ENCODE measurements at places on chromosomes 11 and 22.

DNA sequence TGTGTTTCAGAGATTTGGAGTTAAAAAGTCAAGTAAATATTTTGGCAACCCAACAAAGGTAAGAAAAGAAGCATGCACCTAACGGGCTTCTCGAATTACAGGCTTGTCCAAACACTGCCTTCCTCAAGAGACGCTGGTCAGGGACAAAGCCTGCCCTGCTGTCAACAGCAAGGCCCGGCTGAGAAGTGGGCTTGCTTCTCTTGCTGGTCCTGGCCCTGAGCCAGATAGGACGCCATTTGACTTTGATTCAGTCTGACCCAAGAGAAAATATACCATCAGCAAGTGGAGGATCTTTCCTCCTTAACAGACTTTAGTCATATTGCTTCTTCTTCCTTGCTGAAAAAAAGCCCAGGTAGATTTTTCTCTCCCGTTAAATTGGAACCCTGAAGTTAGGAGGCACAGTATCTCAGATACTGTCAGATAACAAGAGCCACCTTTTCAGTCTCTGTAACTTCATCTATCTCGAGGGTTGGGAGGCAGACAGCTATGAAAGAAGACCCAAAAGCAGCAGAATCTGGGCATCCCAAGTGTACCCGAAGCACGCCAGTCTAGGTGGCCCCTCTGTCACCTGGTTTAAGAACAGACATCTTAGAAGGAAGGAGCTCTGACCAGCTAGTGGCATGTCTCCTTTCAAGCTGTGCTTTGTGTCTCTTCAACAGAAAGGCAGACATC, 57.5 kb downstream of the C22orf31 start:
- no peak for DNase-seq

DNA sequence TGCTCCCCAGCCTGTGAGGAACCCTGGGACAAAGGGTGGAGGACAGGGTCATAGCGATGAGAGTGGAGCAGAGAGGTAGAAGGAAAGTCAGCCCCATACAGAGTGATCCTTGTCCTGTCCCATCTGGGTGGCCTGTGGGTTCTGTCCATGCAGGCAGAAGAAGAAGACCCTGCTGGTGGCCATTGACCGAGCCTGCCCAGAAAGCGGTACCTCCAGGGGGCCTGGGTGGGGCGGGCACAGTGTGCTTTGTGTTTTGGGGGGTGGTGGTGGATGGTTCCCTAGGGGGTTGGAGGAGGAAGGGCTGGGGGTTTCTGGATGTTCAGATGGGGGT, 7.9 kb downstream of the SIDT2 start:
- no peak for DNase-seq

GRCh38 chr11:33324302-33324985, 67.3 kb downstream of the HIPK3 start:
- DNase-seq, result no peak

DNA sequence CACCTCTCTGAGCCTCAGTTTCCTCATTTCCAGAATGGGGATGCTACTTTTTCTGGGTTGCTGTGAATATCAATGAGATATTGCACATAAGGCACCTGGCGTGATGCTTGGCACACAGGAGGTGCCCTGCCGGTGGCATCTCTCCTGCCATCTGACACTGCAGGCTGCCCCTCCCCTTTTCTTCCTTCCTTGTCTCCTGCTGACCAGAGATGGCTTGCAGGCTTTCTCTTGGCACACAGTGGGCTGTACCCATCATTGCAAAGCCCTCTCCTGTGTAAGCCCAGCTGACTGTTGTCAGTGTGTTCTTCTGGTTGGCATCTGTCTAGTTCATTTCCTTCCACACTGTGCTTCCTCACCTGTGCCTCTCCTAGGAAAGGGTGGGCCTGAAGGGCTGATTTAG, 91.7 kb downstream of the MYO18B start:
- DNase-seq, result no peak

GRCh38 chr22:40898850-40899357, 37.0 kb upstream of the DNAJB7 start:
- peak; percentile 72 for DNase-seq

DNA sequence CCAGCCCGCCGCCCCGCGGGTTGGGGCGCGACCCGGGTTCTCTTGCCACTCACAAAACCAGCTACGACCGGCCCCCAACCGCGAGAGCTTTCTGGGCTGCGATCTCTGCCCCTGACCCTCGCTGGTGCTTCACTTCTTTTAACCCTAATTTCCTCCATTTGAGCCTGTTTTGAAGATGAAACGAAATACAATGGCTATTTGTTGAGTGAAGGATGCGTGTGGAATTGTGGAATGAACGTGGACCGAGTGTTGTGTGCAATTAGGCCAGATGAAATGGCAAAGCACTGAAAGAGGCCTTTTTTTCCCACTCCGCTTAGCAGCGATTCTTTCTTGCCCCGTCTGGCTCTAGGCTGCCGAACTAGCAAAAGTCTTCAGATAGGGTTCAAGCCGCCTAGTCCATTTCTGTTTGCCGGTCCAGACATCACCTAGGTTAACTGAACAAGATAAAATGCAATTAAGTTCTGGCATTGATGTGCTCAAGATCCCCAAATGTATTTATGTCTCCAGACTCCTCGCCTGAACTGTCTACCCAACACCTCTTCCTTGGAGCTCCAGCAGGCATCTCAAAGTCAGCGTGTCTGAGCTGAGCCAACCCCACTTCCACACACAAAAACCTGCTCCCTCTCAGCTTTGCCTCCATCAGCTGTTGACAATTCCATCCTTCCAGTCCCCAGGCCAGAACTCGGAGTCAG, 471 bp upstream of the TMEM184B start:
- DNase-seq, result peak; percentile 49

GRCh38 chr11:129021295-129021694, 78.6 kb upstream of the TP53AIP1 start:
- DNase-seq, result no peak

- no peak for DNase-seq
Observed at GRCh38 chr11:75246006-75246670, 5.6 kb downstream of the TPBGL start.

GRCh38 chr22:27299181-27300085, 502.1 kb downstream of the MN1 start:
- peak; percentile 26 for DNase-seq

DNA sequence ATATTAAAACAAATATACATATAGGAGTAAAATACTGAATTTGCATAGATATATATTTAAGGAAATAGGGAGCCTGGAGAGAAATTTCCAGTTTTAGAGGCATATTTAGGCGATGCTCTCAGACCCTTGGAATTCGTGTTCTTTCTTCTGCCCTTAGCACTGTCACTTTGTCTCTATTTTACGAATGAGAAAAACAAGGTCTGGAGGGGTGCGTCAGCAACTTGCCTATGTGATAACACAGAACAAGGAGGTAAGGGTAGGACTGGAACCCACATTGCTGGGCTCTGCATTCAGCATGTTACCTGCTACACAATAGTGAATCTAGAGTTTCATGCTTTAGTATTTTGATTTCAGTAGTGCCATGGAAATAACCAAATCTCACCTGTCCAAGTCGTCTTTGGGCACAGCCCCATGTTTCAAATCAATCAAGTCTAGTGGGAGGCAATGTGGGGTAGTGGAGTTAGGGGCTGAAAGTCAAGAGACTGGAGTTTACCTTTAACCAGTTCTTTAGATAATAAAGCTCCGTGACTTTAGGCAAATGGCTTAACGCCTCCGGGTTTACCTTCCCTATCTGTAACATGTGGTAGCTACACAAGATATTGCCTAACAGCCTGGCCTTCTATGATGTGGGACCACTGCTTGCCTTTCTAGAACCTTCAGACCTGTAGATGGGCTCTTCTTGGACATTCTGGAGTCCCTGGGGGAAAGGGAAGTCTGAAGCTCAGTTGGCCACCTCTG, 44.8 kb upstream of the AMPD3 start:
- no peak for DNase-seq

GRCh38 chr22:24099071-24099470, 82.2 kb upstream of the SUSD2 start:
- no peak for DNase-seq

DNA sequence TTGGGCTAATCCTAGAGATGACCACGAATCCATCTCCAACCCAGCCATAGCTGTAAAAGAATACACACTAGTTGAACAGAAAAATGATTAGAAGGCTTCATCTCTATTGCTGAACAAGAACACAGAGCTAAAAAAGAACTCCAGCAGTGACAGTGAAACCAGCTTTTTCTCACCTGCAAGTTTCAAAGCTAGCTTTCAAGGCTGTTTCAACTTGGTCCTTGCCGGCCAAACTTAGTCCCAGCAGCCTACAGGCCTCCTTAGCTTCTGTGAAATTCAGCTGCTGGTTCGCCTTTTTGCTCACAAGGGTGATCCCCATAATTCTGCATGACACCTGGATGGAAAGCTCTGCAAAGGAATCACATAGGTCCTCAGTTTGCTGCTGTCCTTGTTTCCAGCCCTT, 4.4 kb downstream of the LYVE1 start:
- DNase-seq, result no peak

- peak; percentile 78 for DNase-seq
Observed at GRCh38 chr11:114291381-114291780, 4.8 kb upstream of the NNMT start.

GRCh38 chr11:62306227-62306626, 7.4 kb upstream of the SCGB1D4 start:
- no peak for DNase-seq

GRCh38 chr11:33128739-33129138, 32.5 kb downstream of the CSTF3 start:
- no peak for DNase-seq
